GM13976 (cell line): ENCODE measurements at places on chromosomes 3 and 15.

DNA sequence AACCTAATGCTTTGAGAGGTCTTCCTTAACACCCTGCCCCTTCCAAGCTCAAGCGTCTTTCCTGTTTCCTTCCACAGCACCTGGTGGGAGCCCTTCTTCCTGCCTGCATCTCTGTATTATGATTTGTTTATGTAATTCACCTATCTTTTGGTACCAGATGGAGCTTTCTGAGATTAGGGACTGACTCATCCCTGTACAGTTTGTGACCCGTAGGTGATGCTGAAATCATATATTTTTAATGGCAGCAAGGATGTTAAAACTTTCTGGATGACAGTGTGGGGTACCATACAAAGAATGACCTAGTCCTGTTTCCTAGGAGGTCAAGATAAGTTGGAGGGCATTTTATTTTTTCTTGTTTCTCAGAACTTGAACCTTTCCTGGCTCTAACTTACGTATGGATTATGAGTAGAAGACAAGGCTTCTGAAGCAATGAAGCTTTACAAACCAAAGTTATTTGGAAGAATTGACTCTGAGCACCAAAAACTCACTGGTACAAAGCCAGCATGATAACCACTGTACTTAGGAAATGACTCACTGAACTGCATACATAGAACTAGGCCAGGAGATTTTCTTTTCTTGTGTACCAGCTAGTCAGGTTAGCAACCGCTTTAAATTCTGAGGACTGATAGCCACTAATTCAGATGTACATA, 46.6 kb downstream of the HHLA2 start:
- no peak for DNase-seq

- DNase-seq, result no peak
Measured at GRCh38 chr3:3778641-3779270, 20.5 kb upstream of the LRRN1 start.

GRCh38 chr15:51869060-51869421, 39.6 kb downstream of the TMOD3 start:
- DNase-seq, result no peak

GRCh38 chr3:38163841-38164642, 1.3 kb upstream of the OXSR1 start:
- no peak for DNase-seq

- no peak for DNase-seq
Measured at GRCh38 chr3:193960487-193961274, 175.3 kb upstream of the HES1 start.

DNA sequence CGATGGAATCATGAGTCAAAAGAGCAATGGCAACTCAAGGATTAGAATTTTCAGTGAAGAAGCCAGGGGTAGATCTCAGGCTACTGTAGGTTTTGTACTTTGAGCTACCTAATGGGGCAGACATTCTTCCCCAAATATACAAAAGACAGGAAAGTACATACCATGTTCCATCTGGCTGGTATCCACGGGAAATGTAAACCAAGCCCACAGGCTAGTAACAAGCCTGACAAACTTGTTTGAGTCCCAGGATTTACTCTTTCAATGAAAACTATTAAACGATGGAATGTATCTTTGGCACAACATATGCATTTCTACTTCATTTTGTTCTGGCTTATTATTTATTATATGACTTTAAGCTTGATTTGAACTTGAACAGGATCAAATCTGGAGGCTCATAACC, 44.2 kb upstream of the GOLIM4 start:
- DNase-seq, result no peak
